ENCODE measurements at places on chromosomes 7 and 10.
A peak's percentile ranks its signal among the peaks of the same experiment; 100 is the strongest.

DNA sequence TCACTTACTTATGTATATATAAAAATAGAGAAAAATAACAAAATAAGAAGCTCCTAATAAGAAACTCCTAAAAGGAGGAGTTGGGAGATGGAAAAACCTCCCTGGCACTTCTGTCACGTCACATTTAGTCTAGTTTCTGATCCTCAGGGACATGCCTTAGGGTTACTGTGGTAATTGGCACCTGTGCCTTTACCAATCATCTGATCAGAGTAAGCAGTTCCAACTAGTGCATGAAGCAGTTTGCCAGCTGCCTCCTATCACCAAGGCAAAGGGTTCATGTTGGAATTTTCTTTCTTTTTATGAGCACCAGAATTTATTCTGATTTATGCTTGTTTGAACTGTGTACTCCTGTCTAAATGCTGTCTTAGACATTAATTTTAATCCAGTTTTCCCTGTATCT is 49.9 kb downstream of the ARL4A start:
- DNase-seq, result no peak

DNA sequence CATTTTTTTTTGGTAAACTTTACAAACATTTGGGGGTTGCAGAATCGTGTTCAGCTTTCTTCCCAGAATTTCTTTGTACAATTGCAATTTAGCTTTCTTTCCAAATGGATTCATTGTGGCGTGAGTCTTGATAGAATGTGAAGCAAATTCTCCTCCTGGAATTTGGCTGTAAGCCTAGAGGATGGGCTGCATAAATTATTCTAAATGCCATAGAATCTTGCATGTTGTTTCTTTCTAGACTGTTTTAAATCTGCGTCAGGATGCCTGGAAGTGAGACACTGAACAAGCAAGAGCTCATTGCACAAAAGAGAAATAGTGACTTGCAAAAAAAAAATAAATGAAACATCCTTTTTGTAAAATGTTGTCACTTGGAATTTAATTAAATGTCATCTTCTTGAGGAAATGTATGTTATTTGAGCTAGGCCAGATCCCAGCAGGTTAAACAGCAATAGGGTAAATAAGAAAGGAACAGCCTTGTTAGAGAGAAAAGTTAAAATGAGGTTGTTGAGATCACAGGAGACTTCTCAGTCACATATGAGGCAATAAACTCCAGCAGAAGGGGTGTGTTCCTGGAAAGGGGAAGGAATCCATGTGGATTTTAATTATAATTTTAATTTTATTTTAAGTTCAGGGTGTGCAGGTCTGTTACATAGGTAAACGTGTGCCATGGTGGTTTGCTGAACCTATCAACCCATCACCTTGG is 483.0 kb downstream of the PLXDC2 start:
- no peak for DNase-seq

GRCh38 chr10:52779541-52780390 is 7.2 kb upstream of the MBL2 start:
- DNase-seq, result peak; percentile 73

GRCh38 chr7:128740996-128741395 is 1.8 kb downstream of the CALU start:
- DNase-seq, result no peak

- no peak for DNase-seq
These were observed 10.9 kb upstream of the NFE2L3 start for GRCh38 chr7:26141077-26141476.

GRCh38 chr7:3041986-3042675 is 1.5 kb downstream of the CARD11 start:
- no peak for DNase-seq

- DNase-seq, result peak; percentile 51
These were observed 40.4 kb upstream of the COBL start for GRCh38 chr7:51356849-51357516.

- DNase-seq, result peak; percentile 92
These were observed 21.6 kb upstream of the KLF6 start for GRCh38 chr10:3806603-3807002.

- DNase-seq, result no peak
These were observed 1.5 kb downstream of the PCLO start for GRCh38 chr7:83161186-83161585.

- no peak for DNase-seq
These were observed 250.9 kb upstream of the TMEM72 start for GRCh38 chr10:44660271-44660670.

- no peak for DNase-seq
These were observed 360.4 kb upstream of the CELF2 start for GRCh38 chr10:10657139-10657760.

DNA sequence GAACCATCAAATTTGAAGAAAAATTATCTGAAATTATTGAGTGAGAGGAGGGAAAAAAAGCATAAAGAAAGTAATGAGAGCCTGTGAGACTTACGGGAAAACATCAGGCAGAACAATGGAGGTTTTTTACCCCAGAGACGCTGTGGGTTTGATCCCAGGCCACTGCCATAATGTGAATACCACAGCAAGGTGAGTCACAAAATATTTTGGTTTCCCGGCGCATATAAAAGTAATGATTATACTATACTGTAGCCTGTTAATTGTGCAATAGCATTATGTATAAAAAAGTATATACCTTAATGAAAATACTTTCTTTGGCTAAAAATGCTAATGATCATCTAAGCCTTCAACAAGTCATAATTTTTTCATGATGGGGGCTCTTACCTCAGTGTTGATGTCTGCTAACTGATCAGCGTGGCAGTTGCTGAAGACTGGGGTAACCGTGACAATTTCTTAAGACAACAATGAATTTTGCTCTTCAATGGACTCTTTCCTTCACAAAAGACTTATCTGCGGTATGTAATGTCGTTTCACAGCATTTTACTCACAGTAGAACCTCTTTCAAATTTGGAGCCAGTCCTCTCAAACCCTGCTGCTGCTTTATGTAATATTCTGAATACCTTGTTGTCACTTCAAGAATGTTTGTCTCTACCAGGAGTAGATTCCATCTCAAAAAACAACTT is 97.0 kb upstream of the FAM20C start:
- peak; percentile 74 for DNase-seq

- no peak for DNase-seq
These were observed 284.2 kb downstream of the C7orf25 start for GRCh38 chr7:42627626-42628025.

GRCh38 chr7:94300176-94300835 is 94.4 kb upstream of the COL1A2 start:
- no peak for DNase-seq

DNA sequence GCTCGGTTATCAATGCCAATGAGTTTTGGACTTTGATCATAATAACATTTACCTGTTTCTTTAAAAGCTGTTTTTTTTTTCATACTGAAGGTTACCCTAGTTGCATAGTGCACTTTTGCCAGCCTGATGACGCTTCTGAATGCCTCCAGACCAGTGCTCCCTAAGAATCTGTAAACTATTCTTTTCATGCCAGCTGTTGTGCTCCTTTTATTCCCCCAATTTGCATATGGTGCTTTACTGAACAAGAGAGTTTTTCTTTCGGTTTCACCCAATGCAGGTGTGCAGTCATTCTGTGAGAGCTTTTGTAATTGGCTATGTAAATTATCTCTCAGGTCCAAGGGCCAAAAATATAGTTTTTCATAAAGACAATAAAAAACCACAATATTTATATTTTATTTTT is 48.1 kb upstream of the GLCCI1 start:
- no peak for DNase-seq

DNA sequence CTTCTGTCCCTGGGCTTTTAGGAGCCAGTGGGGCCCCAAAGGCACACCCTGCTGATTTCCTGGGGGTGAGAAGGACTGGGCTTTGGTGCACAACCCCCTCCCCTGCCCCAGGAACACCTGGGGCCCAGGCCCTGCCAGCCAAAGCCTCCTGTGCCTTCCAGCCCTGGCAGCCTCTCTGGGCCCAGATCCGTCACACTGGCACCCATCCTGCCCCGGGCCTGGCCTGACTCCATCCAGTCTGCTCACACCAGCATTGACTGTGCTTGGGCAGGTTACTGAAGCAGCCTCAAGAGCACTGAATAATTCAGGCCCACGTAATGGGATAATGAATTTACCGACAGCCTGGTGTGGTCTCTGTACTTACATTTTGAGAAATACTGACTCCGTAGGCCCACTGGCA is 12.0 kb upstream of the COMTD1 start:
- DNase-seq, result no peak

- DNase-seq, result no peak
These were observed 10.8 kb downstream of the ANXA11 start for GRCh38 chr10:80194373-80195045.

DNA sequence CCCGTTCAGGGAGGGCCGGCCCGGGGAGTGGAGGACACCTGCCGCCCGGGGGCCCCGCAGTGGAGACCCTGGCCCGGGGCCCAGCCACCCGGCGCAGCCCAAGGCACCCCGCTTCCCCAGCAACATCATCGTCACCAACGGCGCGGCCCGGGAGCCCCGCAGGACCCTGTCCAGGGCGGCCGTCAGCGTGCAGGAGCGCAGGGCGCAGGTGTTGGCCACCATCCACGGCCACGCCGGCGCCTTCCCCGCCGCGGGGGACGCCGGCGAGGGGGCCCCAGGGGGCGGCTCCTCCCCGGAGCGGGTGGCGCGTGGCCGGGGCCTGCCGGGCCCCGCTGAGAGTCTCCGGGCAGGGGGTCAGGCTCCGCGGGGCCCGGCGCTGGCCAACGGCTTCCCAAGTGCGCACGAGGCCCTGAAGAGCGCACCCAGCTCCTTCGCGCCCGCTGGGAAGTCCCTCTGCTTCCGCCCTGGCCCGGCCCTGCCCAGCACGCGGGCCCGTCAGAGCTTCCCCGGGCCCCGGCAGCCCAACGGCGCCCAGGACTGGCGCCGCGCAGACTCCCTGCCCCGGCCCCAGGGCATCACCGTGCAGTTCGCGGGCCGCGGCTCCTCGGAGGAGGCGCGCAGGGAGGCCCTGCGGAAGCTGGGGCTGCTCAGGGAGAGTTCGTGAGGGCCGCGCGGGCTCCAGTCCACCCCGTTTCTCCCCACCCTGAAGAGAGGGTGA is 46.7 kb downstream of the PROSER2 start:
- DNase-seq, result no peak

GRCh38 chr10:121205625-121206024 is 354.5 kb downstream of the WDR11 start:
- no peak for DNase-seq

- no peak for DNase-seq
These were observed 16.1 kb upstream of the AKR1C1 start for GRCh38 chr10:4947039-4947634.

- peak; percentile 27 for DNase-seq
These were observed 82.1 kb downstream of the TRIM24 start for GRCh38 chr7:138542183-138542582.

DNA sequence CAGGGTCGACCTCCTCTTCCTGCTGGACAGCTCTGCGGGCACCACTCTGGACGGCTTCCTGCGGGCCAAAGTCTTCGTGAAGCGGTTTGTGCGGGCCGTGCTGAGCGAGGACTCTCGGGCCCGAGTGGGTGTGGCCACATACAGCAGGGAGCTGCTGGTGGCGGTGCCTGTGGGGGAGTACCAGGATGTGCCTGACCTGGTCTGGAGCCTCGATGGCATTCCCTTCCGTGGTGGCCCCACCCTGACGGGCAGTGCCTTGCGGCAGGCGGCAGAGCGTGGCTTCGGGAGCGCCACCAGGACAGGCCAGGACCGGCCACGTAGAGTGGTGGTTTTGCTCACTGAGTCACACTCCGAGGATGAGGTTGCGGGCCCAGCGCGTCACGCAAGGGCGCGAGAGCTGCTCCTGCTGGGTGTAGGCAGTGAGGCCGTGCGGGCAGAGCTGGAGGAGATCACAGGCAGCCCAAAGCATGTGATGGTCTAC is 46.9 kb downstream of the VWA2 start:
- DNase-seq, result no peak
